Daoy (cell line): ENCODE measurements at places on chromosomes 11 and 22.

DNA sequence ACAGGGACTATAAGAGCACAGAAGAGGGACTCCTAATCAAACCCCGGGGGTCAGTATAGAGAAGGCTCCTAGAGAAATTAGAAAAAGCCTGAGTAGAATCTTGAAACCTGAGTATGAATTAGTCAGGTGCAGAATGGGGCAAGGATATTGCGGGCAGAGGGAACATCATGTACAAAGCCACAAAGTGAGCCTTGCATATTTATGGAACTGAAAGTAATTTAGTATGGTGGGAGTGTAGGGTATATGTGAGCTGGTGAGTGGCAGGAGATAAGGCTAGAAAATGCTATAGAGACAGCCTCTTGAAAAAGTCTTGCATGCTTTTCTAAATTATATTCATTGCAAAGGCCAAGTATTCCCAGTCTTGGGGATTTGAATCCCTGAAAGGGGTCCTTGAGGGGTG is 93.7 kb downstream of the STIM1 start:
- peak; percentile 25 for DNase-seq

- no peak for DNase-seq
Observed at GRCh38 chr11:15153231-15153630, 38.5 kb downstream of the INSC start.

DNA sequence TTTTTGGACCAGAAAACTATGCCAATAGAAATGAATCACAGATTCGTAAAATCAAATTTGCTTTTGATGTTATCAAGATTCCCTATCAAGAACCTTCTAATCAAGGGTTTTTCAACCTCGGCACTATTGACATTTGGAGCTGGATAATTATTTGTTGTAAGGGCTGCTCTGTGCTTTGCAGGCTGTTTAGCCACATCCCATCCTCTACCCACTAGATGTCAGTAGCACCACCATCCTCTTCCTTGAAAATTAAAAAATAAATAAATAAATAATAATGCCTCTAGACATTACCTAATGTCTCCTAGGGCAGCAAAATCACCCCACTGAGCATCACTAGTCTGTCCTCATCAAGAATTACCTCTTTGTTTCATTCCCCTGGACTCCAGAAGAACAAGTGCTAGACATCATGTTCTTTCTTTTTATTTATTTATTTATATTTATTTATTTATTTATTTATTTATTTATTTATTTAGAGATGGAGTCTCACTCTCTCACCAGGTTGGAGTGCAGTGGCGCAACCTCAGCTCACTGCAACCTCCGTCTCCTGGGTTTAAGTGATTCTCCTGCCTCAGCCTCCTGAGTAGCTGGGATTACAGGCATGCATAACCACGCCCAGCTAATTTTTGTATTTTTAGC is 744.7 kb downstream of the KCNA4 start:
- peak; percentile 24 for DNase-seq

DNA sequence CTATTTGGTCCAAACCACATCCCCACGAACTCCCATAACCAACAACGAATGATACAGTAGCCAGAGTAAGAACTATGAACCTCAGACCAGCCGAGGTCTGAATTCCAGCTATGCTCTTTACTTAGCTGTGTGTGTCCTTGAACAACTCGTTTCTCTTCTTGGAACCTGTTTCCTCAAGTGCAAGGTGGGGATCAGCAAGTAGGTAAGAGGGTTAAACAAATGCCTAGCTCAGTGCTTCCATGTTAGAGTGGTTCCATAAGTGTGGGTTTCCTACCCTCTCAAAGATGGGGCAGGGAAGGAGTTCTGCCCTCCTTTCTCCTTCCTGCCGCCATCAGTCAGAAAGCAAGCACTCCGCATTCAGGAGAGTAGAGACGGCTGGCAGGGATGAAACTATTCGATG is 283.4 kb upstream of the SYN3 start:
- no peak for DNase-seq

GRCh38 chr11:119190531-119190930 is 5.3 kb downstream of the NHERF4 start:
- DNase-seq, result no peak

- DNase-seq, result no peak
Observed at GRCh38 chr11:111886844-111887243, 7.5 kb downstream of the CFAP68 start.

DNA sequence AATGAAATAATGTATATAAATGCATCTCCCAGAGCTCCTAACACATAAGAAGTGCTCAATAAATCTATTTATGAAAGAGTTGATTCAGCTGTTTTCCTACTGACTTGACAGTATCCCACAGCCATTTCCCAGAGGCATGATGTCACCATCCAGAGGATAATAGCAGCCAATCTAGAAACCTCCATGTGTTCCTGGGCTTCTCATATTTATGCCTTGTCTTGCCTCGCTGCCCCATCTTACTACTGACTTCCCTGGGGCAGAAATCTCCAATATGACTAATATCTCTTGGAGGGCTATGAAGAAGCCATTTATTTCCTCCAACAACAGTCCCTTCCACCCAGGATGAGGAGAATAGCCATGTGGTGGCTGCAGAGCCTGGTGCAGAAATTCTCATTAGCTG is 115.4 kb upstream of the NAV2 start:
- DNase-seq, result peak; percentile 70

GRCh38 chr11:44532809-44533208 is 32.7 kb upstream of the CD82 start:
- DNase-seq, result no peak

DNA sequence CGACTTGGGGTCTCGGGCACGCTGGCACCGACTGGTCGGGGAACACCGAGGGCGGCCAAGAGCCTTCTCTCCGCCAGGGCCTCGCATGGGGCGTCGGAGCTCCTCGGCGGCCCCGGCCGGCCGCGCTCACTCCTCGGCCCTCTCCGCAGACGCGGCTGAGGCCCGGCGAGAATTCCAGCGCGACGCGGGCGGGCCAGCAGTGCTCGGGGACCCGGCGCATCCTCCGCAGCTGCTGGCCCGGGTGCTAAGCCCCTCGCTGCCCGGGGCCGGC is 5.6 kb downstream of the TBX1 start:
- DNase-seq, result no peak

DNA sequence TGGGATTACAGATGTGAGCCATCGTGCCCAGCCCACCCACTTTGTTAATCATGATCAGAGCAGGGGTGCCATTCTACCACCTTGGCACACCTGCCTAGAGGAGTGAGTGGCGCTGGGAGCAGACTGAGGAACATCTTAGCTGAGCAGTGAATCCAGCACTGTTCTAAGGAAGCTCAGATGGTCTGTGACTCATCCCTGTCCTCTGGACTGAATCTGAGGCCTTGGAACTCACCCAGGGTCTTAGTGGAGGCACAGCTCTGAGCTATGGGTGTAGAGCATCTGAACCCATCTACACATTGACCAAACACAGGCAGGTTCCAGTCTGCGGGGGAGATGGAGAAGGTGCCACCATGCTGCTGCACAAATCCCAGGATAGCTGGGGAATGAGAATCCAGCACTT is 14.9 kb downstream of the PGAP2 start:
- peak; percentile 30 for DNase-seq

GRCh38 chr11:22479971-22480720 is 142.0 kb downstream of the SLC17A6 start:
- no peak for DNase-seq

GRCh38 chr11:1871531-1871930 is 18.6 kb downstream of the LSP1 start:
- no peak for DNase-seq

GRCh38 chr11:57320719-57321387 is 3.9 kb downstream of the TNKS1BP1 start:
- DNase-seq, result no peak

DNA sequence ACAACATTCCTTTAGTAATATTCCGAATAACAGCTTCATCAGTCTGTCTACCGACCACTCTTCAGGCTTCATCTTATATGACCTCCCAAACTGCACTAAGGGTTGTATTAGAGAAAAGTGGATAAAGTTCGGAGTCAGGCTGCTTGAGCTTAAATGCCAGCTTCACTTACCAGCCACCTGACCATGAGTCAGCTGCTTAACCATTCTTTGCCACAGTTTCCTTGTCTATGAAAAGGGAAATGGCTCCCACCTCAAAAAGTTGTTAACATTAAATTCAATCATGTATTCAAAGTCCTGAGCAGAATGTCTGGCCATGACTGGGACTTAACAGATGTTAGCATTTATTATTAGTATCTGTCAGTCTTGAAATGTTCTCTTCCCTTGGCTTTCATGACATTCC is 20.9 kb downstream of the LIMK2 start:
- DNase-seq, result peak; percentile 41

DNA sequence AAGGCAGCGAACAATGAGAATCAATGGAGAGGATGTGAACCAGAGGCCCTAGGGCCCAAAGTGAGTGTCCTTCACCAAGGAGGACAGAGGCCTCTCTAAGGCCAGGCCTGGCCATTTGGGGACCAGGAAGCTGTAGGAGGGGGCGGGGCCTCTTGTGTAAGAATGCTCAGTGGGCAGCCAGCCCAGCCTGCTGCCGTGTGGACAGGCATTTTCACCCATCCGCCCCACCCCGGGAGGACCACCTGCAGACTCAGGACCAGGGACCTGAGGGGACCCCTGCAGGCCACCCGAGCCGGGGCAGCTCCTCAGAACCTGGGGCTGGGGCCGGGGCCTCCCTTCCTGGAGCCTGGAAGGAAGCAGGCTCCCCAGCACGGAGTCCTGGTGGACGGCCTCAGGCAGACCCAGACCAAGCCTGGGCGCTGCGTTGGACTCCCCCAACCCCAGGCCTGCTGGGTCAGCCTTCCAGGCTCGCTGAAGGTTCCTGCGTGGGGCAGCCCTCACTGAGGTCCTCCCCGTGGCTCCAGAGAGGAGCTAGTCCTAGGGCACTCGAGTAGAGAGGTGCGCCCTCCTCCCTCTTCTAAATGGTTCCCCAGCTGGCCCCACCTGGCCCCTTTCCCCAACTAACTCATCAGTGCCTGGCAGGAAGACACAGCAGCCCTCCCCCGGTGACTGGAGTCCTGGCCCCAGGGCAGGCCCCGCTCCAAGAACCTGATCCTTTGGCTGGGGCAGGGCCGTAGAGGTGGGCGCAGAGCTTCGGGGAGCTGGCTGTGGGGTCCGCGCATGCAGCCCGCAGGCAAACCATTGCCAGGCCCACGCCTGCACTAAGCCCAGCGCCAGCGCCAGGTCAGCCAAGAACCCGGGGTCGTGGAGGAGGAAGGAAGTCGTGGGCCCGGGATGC is 1.5 kb upstream of the TRABD start:
- DNase-seq, result no peak

DNA sequence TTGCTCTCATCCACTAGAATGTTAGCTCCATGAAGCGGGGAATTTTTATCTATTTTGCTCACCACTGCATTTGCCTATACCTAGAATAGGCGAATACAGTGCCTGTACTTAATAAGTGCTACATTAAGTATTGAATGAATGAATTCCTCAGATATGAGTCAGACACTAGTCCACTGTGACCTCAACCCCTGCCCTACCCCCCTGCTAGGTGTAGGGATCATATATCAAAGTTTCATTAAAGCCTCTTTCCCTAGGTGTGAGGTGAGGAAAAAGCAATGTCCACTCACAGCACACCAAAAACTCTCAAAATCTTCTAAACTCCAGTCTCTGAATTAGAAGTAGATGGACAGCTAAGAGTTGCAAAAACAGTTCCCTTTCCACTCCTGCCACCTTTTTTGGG is 9.8 kb upstream of the PSMA1 start:
- DNase-seq, result peak; percentile 6

DNA sequence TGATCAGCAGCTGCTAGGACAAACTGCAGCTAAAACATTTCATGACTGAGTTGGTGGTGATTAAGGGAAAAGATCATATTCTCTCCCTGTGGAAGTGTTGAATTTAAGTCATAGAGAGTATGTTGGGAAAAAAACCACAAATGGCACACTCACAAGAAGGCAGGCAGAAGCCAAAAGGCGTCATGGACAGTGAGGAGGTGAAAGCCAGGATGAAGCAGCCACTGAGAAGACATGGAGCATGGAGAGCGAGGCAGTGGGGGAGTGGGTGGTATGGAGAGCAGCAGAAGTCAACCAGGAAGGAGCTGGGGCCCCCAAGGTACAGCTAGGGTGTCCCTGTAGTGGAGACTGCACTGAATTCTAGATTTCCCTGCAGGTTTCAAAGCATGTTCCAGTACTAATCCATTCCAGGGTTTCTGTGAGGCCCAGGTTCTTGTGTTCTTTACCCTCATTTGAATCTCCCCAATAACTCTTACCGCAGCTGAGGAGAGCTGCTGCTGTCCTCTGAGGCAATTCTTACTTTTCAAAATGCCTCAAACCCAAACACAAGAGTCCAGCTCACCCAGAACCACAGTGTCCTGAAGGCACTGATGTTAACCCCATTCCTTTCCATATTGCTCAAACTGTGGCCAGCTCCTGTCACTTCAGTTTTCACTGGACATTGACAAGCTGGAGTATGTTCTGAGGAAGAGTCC is 191.8 kb upstream of the E2F8 start:
- DNase-seq, result peak; percentile 83

DNA sequence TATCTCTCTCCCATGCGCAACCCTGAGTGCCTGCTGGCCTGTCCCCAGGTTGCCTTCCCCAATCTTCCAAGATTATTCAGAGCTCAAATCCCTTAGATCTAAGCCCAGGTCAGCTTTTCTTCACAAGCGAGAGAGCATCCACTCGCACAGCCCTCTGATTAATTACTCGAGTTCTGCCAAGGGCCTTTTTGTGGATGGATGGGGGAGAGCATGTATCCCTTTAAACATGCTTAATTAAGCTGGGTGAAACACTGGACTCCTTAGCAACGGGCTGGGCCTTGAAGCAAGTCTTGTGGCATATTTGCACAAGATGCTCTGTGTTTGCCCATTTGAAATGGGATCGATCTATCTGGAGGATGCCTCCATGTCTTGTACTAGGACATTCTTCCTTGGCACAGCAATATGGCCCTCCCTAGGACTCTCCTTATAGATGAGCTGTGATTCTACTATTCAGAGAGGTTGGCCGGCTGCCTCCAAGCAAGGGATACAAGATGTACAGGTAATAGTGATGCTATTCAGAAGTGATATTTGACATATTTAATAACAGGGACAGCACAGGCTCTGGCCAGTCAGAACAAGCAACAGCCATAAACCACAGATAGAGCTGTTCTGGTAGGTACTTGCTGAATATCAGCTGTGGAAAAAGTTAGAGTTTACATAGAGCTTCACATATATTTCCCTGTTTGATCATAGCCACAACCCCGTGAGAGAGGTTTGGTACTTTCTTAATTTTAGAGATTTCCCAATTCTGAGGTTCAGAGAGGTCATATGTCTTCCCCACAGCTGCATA is 125.6 kb downstream of the CSNK2A3 start:
- no peak for DNase-seq

- DNase-seq, result peak; percentile 39
Observed at GRCh38 chr11:11444027-11444803, 91.2 kb upstream of the CSNK2A3 start.

DNA sequence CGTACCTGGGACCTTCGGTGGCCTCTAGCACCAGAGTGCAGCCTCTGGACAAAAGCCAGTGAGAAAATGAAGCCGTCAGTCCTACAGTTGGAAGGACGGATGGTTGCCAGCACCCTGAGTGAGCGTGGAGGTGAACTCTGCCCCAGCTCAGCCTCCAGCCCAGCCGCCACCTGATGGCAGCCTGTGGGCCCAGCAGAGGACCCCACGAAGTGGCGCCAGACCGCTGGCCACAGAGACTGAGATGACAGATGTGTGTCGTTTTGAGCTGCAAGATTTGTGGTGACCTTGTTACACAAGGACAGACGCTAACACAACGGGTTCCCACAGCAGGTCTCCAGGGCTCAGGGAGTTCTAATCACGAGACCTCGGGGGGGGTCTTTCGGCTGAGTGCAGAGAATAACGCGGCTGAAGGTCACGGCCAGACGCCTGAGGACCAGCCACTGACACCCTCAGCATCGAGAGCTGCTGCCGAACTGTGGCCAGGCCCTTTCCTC is 75.0 kb downstream of the BRD1 start:
- DNase-seq, result no peak
